H54 (cell line): ENCODE measurements at places on chromosomes 3 and 15.
A peak's percentile ranks its signal among the peaks of the same experiment; 100 is the strongest.

DNA sequence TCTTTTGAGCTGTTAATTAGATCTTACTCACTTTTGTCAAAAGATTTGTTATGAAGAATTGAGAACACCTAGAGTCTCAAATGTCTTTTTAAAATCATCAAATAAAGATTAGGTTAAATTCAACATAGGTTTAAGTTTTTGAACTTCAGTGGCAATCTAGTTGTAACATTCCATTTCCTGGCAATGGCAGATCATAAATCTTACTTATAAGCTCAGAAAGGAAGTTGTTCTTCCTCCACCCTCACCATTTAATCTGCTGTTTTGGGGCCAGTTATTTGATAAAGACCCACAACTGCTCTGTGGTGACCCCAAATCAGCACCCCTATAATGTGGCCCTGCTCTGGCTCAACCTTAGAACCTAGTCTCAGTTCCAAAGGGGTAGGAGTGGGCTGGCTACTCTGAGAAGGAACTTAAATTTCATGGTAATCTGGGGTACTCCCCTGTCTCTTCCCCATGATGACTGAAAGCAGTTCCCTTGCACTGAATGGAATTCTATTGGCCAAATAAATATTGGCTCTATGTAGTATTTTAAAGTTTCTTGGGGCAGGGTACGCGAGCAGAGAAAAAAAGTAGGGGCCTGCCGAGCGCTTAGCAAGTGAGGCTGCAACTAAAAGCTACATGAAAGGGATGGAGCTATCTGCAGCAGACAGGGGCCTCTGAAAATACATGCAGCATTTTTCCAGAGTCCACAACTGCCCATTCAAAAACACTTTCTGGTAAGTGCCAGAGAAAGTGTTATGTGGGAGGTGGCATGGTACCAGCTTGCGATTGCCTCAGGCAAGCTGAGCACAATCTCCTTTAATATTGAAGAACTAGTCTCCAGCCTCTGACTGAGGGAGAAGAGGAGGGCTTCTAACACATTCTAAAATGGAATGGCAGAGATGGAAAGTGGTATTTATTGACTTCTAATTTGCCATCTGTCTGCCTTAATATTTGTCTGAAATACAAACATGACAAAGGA, 103.6 kb upstream of the RASGRP1 start:
- DNase-seq: no peak

- DNase-seq: no peak
Observed at GRCh38 chr3:31452495-31453106, 80.1 kb upstream of the STT3B start.

DNA sequence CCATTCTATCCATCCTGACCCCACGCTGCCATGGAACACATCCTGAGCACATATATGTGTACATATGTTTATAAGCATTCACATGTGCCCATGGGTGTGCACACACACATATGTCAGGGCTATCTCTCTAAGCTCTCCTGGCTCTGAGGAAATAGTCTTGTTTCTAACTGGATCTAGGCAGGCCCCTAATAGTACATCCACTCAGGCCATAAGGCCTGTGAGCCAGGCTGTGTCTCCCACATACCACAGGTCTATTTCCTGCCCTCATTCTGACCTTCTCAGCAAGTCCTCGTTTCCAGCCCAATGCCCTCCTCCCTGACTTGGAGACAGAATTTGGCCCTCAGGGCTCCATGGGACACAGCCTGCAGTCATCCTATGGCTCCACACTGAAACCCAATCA, 284.8 kb upstream of the CTNNB1 start:
- no peak for DNase-seq

DNA sequence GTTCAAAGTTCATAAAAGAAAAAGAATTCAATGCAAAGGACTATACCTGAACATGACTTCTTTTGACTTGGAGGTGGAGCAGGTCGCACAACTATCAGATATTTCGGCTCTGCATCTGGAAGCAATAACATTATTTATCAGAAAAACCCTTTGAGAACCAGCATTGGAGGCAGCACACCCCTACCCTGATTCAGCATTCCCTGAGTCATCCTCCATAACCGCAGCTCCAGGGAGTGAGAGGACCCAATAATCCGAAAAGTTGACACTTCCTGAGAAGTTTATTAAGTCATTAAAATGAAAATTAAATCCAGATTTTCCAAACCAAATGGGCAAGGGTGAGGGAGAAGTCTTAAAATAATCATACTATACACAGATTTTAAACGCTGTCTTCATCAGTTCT, 90.6 kb downstream of the ABI3BP start:
- DNase-seq: peak; percentile 28

DNA sequence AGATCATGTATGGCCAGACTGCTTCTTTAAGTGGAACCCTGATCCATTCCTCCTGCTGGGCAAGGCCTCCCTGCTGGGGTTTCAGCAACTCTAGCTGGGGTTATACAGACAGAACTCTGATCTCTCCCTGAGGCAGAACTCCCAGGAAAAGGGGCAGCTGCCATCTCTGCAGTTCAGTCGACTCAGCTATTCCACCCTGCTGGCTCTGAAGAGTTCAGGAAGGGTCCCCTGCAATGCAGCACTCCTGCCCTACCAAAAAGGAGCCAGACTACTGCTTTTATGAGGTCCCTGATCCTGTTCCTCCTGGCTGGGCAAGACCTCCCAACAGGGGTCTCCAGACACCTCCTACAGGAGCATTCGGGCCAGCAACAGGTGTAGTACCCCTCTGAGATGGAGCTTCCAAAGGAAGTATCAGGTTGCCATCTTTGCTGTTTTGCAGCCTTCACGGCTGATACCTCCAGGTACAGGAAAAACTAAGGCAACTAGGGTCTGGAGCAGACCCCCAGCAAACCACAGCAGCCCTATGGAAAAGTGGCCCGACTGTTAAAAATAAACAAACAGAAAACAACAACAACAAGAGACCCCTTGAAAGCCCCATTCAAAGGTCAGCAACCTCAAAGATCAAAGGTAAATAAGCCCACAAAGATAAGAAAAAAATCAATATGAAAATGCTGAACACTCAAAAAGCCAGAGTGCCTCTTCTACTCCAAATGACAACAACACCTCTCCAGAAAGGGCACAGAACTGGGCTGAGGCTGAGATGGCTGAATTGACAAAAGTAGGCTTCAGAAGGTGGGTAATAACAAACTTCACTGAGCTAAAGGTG, 14.2 kb upstream of the CP start:
- no peak for DNase-seq

- DNase-seq: no peak
Observed at GRCh38 chr3:68973639-68974038, 39.8 kb downstream of the EOGT start.

- DNase-seq: no peak
Observed at GRCh38 chr3:111902534-111902933, 43.5 kb downstream of the PHLDB2 start.

- no peak for DNase-seq
Observed at GRCh38 chr3:138688871-138689299, 80.3 kb downstream of the FAIM start.

- DNase-seq: no peak
Observed at GRCh38 chr3:47424434-47425382, 43.9 kb downstream of the PTPN23 start.

DNA sequence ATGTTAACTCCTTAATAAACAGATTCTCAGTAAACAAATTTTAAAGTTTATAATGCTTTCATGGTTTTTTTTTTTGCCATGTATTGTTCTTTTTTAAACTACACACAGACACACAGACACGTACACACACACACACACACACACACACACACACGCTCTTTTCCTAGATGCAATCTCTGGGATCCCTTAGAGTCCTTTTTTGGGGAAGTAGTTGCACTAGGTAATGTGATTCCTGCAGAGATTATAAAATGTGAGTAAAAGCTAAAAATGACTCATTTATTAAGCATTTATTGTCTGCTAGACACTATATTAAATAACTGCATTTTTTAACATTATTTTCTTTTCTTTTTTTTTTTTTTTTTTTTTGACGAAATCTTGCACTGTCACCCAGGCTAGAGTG, 19.9 kb downstream of the NDUFB5 start:
- no peak for DNase-seq

DNA sequence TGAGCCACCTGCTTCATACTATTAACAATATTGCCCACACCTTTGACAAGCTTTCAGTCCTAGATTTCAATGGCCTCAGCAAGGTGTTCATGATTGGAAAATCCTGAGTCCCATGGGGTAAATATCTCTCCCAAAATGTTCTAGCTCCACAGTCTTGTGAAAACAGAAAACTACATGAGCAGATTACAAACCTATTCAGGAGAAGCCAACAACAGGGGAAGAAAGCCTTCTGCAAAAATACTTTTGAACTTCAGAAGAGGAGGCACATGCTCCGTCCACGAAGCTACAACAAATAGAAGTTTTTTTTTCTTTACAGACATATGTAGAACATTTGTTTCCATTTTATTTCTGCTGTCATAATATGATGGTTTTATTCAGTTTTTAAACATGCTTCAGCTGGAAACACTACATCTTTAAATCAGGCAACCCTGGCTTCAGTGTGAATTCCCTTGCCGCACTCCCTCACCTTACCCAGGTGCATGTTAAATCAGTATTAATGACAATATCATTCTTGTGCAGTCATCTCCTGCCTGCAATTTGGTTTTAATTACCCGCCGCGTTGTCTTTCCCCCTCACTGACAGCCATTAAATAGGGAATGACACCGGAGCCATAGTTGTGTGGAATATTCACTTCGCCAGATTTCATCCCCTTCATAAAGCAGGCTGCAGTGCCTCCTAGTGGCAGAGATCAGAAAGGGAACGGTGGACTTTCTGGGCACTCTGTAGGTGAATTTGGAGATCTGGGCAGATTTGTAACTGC, 725.5 kb upstream of the ARRDC4 start:
- peak; percentile 15 for DNase-seq

GRCh38 chr15:82855286-82856100, 46.1 kb downstream of the WHAMM start:
- no peak for DNase-seq

DNA sequence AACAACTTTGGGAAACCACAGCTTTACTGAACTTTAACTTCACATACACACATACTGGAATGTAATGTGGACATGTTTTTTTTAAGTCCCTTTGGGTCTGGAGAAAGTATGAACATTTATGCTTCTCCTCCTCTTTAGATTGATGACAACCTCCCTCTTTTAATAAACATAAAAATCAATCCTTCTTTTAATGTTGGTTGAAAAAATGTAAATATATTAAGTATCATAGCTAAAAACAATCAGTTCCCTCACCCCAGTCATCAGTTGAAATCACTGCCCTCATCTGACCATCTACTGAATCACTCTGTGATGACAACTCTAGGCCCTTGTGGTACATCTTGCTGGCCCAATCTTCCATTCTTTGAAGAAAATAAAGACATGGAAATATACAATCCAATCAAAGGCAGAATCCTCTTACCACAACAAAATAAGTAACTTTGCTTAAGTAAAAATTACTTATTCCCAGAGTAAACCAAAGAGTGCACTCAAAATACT, 6.4 kb downstream of the AAGAB start:
- no peak for DNase-seq

- no peak for DNase-seq
Observed at GRCh38 chr3:45984331-45985312, 11.0 kb downstream of the FYCO1 start.

- peak; percentile 60 for DNase-seq
Observed at GRCh38 chr15:76185716-76186115, 125.6 kb downstream of the ETFA start.

DNA sequence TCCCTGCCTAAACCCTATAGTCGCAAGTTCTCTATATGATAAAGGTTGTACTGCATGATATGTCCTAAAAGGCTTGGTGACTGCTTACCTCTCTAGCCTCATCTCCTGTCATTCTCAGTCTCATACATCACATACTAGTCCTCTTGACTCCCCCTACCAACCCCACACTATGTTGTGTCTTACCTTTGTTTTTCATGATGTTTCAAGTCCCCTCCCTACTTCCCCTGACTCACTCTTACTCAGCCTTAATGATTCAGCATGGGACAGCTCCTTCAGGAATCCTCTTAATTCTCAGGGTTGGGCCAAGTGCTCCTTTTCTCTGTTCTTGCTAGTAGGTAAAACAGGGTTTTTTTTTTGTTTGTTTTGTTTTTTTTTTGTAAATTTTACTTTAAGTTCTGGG, 49.6 kb downstream of the SLMAP start:
- DNase-seq: peak; percentile 51

DNA sequence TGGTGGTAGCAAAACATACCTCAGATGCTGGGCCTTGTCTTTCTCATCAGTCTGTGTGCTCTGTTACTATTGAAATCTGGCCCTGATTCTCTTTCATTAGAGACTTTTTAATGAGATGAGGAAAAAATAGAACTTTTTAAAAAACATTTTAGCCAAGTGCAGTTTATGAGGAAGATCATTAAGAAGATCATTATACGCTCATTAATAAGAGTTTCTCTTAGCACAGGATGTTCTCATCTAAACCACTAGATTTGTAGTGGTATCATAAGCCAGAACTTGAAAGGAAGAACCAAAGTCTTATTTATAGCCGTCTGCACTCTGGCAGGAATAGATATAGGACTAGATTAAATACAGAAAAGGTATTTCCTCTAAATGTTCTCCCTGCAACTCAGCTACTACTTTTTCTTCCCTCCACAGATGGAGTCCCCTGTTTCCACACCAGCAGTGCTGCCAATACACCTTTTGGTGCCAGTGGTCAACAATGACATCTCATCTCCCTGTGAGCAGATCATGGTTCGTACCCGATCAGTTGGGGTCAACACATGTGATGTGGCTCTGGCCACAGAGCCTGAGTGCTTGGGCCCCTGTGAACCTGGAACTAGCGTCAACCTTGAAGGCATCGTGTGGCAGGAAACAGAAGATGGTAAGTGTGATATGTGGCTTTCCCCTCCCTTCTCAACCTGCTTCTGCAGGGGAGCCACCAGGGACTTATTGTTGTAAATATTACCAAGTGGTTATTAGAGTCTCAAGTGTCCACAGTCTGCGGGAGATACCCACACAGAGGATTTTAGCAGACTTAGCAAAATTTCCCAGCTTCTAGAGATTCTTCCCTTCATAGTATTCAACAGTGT, 152.8 kb downstream of the RBPMS2 start:
- DNase-seq: no peak

GRCh38 chr3:186241910-186242821, 119.9 kb downstream of the DGKG start:
- DNase-seq: peak; percentile 96

DNA sequence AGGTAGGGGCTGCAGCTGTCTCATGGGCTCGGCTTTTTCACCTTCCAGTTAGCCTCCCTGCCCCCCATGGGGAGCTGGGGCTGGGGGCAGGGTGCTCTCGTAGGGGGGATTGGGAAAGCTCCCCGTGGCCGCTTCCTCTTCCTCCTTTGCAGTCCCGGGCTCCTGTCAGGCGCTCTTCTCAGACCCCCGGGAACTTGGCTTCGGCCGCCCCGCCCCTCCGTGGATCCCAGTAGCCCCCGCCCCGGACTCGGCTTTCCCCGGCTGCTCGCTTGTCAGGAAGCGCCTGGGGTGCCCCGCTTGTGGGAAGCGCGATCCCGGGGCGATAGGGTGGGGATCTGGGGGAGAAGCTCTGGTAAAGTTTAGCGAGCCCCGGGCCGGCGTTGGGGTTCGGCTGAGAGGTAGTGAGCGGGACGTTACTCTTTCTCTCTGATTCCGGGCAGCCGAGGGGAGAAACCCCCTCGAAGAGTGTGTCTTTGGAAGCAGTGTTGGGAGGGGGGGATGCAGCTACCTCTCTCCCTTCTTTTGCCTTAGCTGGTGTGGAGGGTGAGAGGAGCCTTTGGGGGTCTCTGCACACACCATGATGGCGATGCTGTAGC, 611 bp downstream of the PIAS1 start:
- DNase-seq: peak; percentile 22
